ENCODE measurements at places on chromosomes 5 and 9. TPM values are rescaled to one million over a fixed set of nuclear protein-coding genes. Genes with fewer than 3 reads are reported as not detected.
A peak's percentile ranks its signal among the peaks of the same experiment; 100 is the strongest.

GRCh38 chr9:115202960-115203751 is 85.2 kb upstream of the TNC start:
- H3K27me3 ChIP-seq: peaks cover 36% of the 10 kb centered on the region
- no peak overlapping the region for H3K27ac ChIP-seq
- H3K4me1 ChIP-seq: peaks cover 25% of the 10 kb centered on the region

The MELK gene
- 66.1 TPM for total RNA-seq

DNA sequence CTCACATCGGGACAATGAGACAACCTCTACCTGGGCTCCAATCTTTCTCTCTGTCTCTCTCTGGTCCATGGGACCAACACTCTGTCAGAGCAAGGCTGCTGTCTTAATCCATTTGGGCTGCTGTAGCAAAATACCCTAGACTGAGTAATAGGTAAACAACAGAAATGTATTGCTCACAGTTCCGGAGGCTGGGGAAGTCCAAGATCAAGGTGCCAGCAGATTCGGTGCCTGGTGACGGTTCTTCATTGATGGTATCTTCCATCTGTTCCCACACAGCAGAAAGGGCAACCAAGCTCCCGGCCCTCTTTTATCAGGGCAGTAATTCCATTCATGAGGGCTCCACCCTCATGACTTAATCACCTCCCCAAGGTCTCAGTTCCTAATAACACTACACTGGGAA is 61.3 kb upstream of the SPOCK1 start:
- H3K27ac ChIP-seq: no peak overlapping the region
- no peak overlapping the region for H3K4me3 ChIP-seq
- peaks cover 4% of the 10 kb centered on the region for H3K27me3 ChIP-seq
- H3K4me1 ChIP-seq: no peaks in the 10 kb centered on the region
- H3K36me3 ChIP-seq: no peaks in the 10 kb centered on the region
- DNase-seq: no peak

DNA sequence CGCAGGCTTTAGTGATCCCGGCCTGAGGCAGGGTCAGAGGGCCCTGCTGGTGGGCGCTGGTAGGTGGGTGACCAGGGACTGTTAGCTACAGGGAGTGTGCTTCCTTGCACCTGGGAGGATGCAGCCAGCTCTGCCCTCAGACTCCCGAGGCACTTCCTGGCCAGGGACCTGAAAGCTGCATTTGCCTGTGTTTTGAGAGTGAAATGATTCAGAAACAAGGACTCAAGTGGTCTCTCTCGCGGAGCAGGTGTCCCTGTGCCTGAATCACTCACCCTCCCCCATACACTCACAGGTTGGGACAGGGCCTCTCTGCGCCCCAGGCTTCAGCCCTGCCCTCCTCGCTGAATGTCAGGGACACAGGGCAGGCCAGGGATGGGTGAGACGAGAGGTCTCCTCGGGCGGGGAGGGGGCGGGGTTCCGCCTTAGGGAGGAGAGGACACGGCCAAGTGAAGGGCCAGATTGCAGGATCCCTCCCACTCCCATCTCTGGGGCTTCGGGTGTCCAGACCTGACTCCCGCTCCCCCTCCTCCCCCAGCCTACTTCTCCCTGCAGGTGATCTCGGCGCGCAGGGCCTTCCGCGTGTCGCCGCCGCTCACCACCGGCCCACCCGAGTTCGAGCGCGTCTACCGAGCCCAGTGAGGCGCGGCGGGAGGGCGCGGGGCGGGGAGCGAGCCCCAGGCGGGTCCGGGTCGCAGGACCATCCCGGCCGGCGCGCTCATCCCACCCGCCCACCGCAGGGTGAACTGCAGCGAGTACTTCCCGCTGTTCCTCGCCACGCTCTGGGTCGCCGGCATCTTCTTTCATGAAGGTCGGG is 1.5 kb downstream of the LTC4S start:
- H3K4me3 ChIP-seq: peak overlapping the region; percentile 55
- peaks cover 25% of the 10 kb centered on the region for H3K4me1 ChIP-seq
- no peaks in the 10 kb centered on the region for H3K27me3 ChIP-seq
- peaks cover 18% of the 10 kb centered on the region for H3K36me3 ChIP-seq
- H3K27ac ChIP-seq: no peak overlapping the region
- DNase-seq: peak; percentile 36

DNA sequence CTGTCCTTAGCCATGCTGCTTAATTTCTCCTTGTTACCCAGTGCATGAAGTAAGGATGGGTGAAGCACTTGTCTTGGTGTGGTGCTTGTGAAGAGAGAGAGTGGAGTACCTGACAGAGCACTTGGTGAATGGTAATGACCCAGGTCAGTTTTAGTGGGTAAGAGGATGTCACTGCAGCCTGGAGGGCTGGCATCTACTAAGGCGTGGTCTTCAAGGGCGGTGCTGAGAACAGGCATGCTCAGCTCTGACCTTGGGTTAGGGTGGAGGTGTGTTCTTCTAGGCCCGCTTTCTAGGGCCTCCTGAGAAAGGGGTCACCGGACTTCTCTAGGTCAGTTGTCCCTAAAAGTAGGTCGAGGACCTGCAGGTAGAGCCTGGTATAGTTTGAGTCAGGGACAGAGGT is 25.7 kb downstream of the SH3GL2 start:
- H3K4me3 ChIP-seq: no peak overlapping the region
- no peaks in the 10 kb centered on the region for H3K4me1 ChIP-seq
- H3K36me3 ChIP-seq: no peaks in the 10 kb centered on the region
- peaks cover 2% of the 10 kb centered on the region for H3K27me3 ChIP-seq
- DNase-seq: no peak
- H3K27ac ChIP-seq: no peak overlapping the region
